Vein endothelial cell (primary cell): ENCODE measurements at places on chromosomes 16 and 17. TPM values are rescaled to one million over a fixed set of nuclear protein-coding genes. Genes with fewer than 3 reads are reported as not detected.

The ABCA6 gene
- total RNA-seq, result 34.3 and 51.7 TPM in 2 replicates

The TEN1 gene
- total RNA-seq, result 18.7 and 21.6 TPM in 2 replicates

The TSEN54 gene
- 9.8 and 10.0 TPM in 2 replicates for total RNA-seq

The SOX9 gene
- under 0.01 TPM in 1 of 2 replicates, not detected in the other for total RNA-seq

The PLEKHH3 gene
- total RNA-seq, result 9.6 and 18.0 TPM in 2 replicates

The CCL23 gene
- 0.98 and 6.4 TPM in 2 replicates for total RNA-seq

The SSH2 gene
- 46.1 and 52.3 TPM in 2 replicates for total RNA-seq

The HEXIM2 gene
- total RNA-seq, result 2.8 and 4.2 TPM in 2 replicates

The ADAD2 gene
- total RNA-seq, result 0.10 TPM in 1 of 2 replicates, not detected in the other

The CDH8 gene
- not detected in 2 replicates for total RNA-seq

The SLC12A3 gene
- total RNA-seq, result not detected in 2 replicates

The SLC9A5 gene
- 0.86 and 1.6 TPM in 2 replicates for total RNA-seq

The CAVIN1 gene
- total RNA-seq, result 1,287 and 1,296 TPM in 2 replicates

The CHD9NB gene
- 0.38 and 0.65 TPM in 2 replicates for total RNA-seq

The NPTX1 gene
- under 0.01 and 0.29 TPM in 2 replicates for total RNA-seq

The MT4 gene
- not detected in 2 replicates for total RNA-seq

The C16orf90 gene
- total RNA-seq, result not detected in 2 replicates

The BTBD17 gene
- not detected in 2 replicates for total RNA-seq

The SLC46A1 gene
- 1.3 and 2.5 TPM in 2 replicates for total RNA-seq

The C17orf100 gene
- 0.33 and 0.67 TPM in 2 replicates for total RNA-seq

The CEP131 gene
- 9.7 and 12.4 TPM in 2 replicates for total RNA-seq

The SKAP1 gene
- 0.65 TPM in 1 of 2 replicates, not detected in the other for total RNA-seq

The UTS2R gene
- not detected in 2 replicates for total RNA-seq
